ENCODE measurements at places on chromosomes 3 and 15.

DNA sequence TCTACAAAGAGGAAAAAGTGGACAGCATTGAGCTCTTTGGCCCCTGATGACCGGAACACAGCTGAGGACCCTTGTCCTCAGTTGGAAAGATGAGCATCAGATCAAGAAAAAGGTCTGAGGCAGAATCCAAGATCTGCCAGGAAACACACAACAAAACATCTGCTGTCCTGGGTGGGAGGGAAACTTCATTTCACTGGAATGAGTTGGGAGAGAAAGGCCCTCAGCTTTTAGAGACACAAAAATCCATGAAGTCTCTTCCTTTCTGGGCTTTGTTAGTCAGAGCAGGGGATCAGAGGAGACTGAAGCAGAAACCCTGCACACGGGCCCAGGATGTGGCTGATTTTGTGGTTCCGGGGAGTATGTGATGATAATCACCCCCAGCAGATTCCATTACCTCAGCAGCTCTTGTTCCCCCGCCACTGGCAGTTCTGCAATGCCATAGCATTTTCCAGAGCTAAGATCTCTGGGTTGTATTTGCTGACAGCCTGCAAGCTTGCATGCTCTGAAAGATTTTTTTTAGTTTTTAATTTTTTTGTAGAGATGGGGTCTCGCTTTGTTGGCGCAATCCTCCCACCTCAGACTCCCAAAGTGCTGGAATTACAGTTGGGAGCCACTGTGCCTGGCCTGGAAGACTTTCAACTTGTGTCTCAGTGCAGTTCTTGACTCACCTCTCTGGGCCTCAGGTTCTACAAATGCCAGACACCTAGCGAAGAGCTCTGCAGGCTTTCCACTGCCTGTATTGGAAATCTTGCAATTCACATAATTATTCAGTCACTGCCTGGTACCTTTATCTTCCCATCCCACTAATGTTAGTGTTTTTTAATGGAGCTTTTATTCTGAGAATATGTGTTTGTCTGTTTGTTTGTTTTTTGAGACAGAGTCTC, 5.8 kb upstream of the TATDN2 start:
- DNase-seq: peak; percentile 88

DNA sequence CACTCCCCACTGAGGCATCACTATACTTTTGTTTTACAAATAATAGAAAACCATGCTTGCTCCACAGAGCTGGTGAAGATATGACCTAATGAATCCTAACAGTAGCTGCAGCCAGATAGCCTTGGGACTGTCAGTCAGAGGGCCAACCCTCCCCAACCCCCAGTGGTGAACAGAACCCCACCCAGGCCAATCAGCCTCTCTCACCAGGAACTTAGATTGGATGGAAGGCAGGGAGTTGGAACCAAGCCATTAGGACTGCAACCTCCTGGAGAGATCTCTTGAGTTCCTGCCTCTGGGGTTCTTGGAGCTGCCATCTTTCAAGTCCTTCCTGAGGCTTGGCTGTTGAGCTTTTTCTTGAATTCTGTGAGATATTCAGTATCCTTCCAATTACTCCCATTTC, 3.0 kb upstream of the MRPS22 start:
- no peak for DNase-seq

GRCh38 chr3:124997303-124998246, 58.2 kb downstream of the HEG1 start:
- DNase-seq: no peak

GRCh38 chr3:5022187-5022965, 43.1 kb downstream of the BHLHE40 start:
- DNase-seq: peak; percentile 57

DNA sequence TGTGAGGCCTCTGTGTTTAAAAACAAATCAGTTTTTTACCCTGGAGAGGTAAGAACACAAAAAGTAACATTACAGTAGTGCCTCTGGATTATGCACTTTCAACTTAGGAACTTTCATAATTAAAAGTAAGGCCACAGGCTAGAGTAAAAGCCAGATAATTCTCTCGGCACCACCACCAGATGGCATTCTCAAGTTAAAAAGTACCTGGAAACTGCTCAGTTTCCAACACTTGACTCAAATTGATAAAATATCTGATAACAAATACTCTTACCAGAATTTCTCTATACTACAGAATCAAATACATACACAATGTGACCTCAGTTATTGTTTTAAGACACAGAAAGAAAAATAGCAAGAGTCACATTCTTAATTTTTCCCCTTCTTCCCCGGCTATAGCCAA, 19.9 kb downstream of the SPICE1 start:
- peak; percentile 26 for DNase-seq

GRCh38 chr3:28151608-28152228, 89.7 kb upstream of the CMC1 start:
- DNase-seq: no peak
